ENCODE measurements at places on chromosomes 2 and 18.

DNA sequence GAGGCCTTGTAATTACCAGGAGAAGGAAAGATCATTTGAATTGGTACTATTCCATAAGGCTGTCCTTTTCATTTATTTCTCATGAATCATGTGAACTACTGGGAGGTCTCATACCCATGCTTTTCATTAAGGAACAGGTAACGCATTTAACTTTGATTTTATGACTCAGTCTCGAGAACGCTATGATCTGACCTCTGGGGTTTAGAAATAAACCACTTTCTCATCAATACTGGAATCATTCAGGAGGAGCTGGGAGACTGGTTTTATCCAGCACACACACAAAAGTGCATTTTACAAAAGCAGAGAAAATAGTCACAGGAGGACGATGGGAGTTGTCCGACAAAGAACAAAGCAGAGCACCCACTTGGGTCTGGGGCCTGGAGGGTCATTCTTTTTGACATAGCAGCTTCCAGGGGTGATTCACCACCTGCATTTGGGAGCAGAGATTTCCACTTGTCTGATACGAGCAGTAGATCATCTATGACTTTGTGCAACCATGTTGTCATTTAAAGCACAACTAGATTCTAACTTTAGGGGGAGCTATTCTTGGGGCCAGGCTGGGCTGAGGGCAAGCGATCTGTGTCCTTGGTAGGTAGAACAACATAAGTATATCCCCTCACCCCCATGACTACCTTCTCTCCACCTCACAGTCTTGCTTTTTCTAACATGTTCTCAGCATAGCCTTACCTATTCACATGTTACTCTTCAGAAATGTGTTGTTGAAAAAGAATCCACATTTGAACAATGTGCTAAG is 95.9 kb upstream of the SCG2 start:
- no peak for DNase-seq

GRCh38 chr18:51751901-51752300 is 554.4 kb upstream of the MEX3C start:
- DNase-seq: no peak

DNA sequence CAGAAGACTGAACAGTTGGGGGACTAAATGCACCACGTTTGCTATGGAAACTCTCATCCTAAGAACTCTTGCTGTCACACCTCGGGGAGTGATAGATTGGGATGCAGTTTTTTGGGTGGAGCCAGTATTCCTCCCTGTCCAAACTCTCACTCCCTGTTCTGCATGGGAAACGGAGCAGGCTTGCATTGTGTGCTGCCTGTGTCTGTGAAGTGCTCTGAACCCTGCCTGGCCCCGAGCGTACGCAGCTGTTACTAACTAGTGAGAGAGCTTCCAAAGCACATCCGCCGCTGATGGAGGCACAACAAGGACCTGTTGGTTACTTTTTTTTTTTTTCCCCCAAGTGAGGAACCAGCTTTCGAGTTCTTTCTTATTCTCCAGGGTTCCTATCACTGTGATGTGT is 195.5 kb downstream of the ANAPC1 start:
- no peak for DNase-seq

- no peak for DNase-seq
Observed at GRCh38 chr18:62105376-62105775, 81.5 kb downstream of the PIGN start.

- DNase-seq: no peak
Observed at GRCh38 chr2:155357172-155357571, 658.7 kb downstream of the KCNJ3 start.

DNA sequence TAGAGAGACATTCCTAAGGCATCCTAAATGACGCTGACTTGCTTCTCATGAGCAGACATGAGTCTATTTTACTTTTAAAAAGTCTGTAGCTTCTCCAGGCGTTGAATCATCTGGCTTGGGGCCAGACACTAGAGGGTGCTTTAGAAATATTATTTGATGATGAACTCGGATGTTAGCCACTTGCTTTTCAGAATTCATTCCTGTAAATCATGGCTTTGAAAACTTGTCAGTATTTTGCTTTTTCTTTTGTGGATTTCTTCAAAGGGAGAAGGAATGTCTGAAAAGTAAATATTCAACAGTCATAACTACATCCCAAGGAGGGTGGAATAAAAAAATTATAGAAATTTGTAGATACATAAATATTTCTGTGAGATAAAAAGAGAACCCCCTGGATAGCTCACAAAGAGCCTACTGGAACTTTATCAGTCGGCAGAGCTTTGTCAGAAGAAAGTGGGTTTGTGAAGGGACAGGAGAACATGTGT is 370.8 kb downstream of the OSR1 start:
- DNase-seq: no peak

DNA sequence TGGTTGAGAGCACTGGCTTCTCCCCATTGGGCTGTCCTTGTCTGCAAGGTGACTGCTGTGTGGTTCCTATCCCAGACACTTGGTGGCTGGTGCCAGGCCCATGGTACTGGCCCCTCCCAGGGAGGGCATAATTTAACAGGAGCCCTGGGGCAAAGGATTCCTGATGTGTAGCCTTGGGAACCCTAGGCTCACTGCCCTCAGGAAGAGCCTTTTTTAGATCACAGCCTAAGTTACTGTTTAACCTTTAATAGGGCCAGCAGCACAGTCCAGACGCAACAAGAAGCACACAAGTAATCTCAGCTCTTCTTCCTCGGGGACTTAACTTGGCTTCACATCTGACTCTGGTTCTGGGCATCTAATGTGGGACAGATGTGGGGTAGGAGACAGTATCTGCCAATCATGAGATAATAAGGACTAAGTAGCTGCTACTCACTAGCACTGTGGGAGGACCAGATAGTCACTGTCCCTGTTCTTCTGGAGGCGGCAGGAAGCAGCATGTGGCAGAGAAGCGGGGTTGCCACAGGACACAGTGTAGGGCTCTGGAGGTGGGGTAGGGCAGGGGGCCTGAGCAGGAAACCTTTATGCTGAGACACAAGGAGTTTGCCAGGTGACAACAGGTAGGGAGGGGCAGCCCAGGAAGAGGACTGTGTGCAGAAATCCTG is 136.3 kb downstream of the TMEM17 start:
- DNase-seq: no peak

DNA sequence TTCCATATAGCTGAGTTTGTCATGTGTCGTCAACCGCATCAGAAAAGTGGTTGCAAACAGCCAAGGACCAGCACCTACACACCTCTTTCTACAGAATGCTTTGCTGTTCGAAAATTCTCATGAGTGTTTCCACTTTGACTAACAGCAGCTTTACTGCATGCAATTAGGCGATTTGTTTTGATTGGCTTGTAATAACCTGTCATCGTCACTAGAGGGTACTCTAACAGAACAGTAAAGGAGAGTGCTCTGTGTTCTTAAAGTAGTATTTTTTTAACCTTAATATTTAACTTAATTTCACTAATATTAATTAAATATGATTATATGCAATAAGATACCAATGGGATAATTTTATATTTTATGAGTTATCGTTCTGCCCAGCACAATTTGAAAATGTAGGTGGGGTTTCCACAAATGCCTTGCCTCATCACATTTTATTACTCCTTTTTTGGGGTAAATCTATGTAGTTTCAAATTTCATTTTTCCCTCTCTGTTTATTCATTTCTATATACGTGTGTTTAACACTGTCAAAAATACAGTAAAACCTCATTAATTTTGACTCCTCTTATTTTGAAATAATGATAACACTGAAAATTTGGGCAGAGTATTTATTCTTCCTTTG is 502.2 kb downstream of the NRXN1 start:
- DNase-seq: peak; percentile 33

DNA sequence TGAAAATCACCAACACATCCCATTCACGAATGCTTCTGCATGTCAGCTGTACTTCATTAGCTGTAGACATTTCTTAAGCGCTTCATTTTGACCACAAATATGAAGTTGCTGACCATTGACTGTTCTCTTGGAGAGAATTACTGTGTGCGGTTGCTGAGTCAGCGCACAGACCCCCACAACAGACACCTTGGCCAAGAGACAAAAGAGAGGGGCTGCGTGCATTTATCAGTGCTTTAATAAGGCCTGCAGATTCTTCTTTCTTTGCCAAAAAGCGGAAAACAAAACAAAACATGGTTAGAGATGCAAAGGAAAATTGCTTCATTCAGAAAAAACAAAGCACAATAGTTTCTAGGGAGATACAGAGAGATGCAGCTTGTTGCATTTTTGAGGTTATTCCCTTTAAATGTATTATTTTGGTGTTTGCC is 174.7 kb downstream of the ACKR3 start:
- DNase-seq: no peak

DNA sequence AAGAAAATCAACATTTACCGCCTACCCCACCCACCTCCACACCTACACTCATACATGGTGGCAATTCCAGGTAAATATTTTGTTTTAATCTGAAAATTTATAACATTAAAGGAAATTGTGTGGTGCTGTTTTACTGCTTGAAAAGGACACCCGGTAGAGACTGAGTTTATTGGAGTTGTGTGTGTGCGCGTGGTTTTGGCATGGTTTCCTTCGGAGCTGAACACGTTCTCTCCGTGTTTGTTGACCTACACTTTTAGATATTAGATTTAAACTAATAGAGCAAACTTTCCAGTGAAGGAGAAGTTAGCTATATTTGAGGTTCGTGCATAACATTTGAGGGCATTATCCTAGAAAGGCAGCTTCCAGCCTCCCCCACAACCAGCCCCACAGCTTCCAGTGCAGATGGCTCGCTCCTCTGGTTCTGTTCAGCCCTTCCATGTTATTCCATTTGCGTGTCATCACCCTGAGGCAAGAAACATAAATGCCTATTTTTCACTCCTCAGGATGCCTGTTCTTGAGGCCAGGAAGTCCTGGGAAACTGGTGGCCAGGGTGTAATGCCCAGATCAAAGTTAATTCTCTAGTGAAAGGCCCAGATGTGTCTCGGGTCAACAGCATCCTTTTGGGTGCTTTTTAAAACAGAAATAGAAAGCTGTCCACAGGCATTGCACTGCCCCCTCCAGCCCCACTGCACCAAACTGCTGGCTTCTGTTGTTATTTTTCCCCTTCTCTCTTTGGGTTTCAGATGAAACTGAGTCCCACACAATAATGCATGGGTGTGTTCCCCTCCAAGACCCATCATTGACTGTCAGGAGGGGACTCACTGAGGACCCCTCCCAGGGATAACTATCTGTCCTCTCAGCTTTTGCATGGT is 190.2 kb downstream of the SETBP1 start:
- DNase-seq: no peak

GRCh38 chr2:128196471-128196931 is 105.5 kb downstream of the UGGT1 start:
- no peak for DNase-seq

DNA sequence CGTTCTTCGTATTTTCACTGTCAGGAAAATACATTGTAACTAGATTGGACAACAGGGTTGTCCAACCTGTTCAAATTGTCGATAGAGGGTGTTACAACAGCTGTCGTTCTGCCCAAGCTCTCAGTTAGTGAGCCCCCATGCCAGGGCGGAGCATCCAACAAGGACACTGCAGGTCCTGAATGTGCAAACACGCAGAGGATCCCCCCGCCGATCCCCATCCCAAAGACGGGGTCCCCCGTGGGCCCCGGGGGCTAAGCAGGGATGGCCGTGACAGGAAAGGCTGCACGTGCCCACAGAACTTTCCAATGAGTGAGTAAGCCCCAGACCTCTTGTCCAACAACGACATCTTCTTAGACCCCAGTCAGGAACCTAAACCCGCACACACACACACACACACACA is 140.8 kb downstream of the PXDN start:
- DNase-seq: no peak

GRCh38 chr2:235674146-235674545 is 180.3 kb downstream of the AGAP1 start:
- DNase-seq: no peak

GRCh38 chr18:78856569-78857313 is 122.9 kb upstream of the SALL3 start:
- DNase-seq: no peak

- no peak for DNase-seq
Observed at GRCh38 chr18:47286776-47287410, 35.4 kb upstream of the SKOR2 start.

- DNase-seq: no peak
Observed at GRCh38 chr2:137769406-137769805, 194.9 kb upstream of the HNMT start.

- no peak for DNase-seq
Observed at GRCh38 chr18:48049757-48050156, 119.3 kb upstream of the SMAD2 start.

GRCh38 chr2:2014251-2014771 is 270.0 kb upstream of the PXDN start:
- no peak for DNase-seq

- DNase-seq: no peak
Observed at GRCh38 chr2:64934530-64934929, 54.7 kb upstream of the SLC1A4 start.

DNA sequence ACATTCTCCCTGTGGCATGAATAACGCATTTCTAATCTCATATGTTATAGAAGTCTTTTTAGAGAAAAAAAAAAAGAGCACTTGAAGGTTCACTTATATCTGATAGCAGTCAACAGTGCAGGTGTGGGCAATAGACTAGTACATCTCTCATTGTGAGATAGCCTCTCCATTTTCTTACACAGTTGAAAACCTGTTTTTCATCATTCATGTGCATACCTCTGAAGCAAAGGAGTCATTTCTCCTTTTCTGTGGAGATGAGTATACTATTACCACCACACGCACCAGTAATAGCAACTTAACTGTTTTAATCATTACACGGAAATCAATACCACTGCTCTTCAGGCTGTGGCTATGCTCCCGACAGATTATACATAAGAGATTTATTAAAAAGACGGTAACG is 1653.3 kb upstream of the TMEFF2 start:
- DNase-seq: no peak

GRCh38 chr2:66489436-66489835 is 54.5 kb downstream of the MEIS1 start:
- no peak for DNase-seq

GRCh38 chr2:229417176-229417575 is 146.1 kb upstream of the PID1 start:
- DNase-seq: no peak

GRCh38 chr2:235847576-235847975 is 320.6 kb downstream of the GBX2 start:
- DNase-seq: no peak

DNA sequence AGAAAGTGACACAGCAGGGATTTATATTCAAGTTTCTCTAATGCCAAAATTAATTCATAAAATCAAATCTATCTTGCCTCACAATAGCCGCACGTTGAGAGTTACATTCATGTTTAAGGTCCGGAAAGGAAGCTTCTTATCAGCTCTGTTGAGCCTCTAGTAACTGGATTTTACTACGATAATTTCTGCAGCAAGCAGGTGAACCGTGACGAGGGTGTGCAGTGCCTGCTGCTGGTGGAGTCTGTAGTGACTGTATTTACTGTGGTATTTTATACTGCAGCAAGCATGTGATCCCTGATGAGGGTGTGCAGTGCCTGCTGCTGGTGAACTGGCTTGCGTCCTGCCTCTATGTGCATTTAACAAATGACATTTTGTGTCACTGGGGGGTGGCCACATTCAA is 120.0 kb downstream of the SNTG2 start:
- no peak for DNase-seq

GRCh38 chr2:18441583-18441982 is 118.9 kb downstream of the RDH14 start:
- no peak for DNase-seq

GRCh38 chr2:99662761-99663341 is 173.0 kb upstream of the REV1 start:
- no peak for DNase-seq

GRCh38 chr2:41698678-41699422 is 349.0 kb upstream of the PKDCC start:
- DNase-seq: no peak

GRCh38 chr2:99607454-99607853 is 117.6 kb upstream of the REV1 start:
- no peak for DNase-seq
